ENCODE measurements at places on chromosomes 3 and 15.

DNA sequence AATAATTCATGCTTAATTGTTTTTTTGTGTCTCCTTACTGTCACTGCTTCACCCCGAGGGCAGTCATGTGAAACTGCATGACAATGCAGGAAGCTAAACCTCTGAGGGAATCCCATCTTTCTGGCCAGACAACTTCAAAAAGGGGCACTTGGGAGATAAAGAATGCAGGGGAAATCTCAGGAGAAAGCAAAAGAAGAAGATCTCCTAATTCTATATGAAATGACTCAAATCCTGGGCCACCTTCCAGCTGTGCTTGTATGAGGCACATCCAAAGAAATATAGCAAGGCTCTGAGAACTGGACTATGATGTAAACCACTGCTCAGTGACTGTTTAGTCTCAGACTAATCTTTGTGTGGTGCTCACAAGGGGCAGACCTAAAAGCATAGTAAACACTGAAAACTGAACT, 22.6 kb upstream of the UMPS start:
- no peak for DNase-seq

DNA sequence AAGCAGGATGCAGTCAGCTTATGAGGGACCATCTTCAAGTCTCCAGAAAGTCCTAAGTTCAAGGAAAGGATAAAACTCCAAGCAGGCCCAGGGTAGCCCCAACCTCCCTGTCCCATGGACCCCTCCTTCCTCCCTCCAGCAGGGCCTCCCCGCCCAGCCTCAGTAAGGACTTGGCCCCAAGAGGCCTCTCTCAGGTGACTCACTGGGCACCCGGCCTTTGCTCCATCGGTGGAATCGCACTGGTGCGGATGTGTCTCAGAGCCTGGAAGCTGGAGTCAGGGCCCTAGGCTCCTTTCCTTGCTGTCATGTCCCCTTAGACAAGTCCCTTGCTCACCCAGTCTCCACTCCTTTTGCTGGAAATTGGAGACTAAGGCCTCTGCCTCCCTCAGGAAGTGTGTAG, 114.4 kb upstream of the RNF7 start:
- no peak for DNase-seq

DNA sequence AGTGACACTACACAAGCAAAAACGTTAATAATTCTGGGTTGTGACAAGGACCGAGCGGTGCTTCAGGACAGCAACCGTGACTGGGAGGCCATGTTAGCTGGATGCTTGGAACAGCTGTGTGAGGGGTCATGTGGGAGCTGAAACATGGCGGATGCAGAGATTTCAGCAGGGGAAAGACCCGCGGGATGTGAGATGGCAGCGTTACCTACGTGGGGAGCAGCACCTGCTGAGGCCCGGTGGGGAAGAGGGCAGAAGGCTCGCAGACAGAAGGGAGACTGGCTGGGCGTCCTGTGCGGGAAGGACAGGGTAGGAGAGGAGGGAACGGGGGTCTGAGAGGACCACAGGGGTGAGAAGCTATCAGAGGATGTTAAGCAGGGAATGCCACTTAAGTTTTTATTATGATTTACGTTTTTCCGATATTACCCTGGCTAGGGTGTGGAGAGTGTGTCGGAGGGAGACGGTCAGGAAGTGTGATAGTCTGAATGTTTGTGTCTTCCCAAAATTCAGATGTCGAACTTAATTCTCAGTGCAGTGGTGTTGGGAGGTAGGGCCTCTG, 228.8 kb upstream of the LYSMD4 start:
- DNase-seq: no peak

DNA sequence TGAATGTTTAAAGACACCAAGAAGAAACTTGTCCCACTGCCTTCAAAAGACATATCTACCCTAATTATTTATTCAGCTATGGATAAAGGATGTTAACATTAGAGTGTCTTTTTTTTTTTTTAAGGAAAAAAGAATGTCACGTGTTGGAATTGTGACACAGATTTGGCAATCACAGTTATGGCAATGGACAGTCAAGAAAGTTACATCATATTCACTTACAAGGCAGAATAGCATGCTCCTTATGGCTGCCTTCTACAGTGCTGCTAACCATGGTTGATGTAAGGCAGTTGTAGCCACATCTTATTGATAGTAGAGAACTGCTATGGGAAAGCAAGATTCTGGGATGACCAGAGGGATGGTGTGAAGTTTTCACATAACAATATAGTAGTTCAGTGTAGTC, 128.8 kb upstream of the ZBTB20 start:
- DNase-seq: no peak

GRCh38 chr15:34301058-34301457, 36.5 kb downstream of the SLC12A6 start:
- DNase-seq: no peak

- no peak for DNase-seq
These were observed 91.8 kb upstream of the ETV5 start for GRCh38 chr3:186200726-186201125.

DNA sequence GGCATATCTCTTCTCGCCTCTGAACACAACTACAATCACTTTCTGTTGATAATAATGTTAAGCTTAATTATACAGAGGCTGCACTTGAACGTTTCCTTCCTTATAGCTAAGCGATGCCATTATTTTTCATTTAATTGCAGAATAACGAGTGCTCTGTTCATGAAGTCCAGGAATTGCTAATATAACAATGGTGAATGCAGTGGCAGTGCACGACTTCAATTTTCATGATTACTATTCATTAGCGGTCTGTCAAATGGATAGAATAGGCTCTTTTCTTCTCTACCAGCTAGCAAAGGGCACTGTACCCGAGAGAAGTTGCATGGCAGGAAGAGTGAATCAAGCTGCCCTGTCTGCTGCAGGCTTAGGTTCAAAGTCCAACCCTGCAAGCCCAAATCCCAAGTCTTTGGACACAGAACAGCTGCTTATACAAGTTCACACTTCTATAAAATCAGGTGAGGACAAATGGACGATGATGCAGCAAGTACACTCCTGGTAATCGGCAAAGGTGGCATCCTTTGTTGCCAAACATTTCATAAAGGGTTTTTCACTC, 75.6 kb downstream of the PDZRN3 start:
- no peak for DNase-seq

DNA sequence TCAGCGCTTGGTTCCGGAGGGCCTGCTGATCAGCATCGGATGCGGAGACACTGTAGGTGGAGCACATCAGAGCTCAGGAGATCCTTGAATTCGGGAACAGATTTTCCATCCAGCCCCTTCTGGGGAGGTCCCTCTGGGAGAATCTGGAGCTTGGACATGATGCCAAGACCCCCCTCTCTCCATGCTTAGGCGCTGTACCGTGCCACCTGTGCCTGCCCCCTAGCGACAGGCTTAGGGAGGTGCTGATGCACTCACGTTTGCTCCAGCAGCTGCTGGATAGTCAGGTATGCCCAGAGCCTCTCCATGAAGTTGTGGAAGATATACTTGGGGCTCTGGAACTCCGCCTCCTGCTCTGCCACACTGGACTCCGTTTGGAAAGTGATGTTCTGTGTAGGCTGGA, 9.7 kb downstream of the ITIH4 start:
- DNase-seq: no peak

DNA sequence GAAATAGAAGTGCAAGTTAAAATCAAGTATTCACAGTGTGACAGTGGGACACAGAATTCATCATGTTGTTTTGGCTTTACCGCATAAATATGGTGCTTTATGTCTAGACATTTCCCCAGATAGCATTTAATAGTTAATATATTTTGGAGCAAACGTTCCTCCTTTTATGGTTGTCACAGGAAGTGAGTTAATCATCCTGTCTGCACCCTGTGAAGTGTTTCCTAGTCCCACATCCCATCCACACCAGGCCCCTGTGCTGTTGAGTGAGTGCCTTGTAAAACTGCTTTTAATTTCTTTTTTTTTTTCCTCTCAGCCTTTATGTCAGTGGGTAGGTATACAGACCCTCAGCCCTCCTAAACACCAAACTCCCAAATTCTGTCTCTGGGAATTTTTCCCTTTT, 393.7 kb downstream of the FEZF2 start:
- DNase-seq: no peak

DNA sequence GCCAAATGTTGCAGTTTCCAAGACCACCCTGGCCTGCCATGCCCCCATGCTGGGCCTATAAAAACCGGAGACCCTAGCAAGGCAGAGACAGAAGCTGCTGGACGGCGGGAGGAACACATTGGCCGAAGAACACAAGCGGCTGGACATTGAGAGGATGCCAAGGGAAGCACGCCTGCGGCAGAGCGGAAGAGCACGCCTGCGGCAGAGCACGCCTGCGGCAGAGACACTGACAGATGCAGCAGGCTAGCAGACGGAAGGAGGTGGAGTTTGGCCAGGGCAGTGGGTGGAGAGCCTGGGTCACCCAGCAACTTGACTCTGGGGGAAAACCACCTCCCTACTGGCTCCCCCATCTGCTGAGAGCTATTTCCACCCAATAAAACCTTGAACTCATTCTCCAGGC, 322.3 kb upstream of the TBL1XR1 start:
- DNase-seq: no peak

- DNase-seq: no peak
These were observed 81.2 kb downstream of the FAM43A start for GRCh38 chr3:194766845-194767244.

DNA sequence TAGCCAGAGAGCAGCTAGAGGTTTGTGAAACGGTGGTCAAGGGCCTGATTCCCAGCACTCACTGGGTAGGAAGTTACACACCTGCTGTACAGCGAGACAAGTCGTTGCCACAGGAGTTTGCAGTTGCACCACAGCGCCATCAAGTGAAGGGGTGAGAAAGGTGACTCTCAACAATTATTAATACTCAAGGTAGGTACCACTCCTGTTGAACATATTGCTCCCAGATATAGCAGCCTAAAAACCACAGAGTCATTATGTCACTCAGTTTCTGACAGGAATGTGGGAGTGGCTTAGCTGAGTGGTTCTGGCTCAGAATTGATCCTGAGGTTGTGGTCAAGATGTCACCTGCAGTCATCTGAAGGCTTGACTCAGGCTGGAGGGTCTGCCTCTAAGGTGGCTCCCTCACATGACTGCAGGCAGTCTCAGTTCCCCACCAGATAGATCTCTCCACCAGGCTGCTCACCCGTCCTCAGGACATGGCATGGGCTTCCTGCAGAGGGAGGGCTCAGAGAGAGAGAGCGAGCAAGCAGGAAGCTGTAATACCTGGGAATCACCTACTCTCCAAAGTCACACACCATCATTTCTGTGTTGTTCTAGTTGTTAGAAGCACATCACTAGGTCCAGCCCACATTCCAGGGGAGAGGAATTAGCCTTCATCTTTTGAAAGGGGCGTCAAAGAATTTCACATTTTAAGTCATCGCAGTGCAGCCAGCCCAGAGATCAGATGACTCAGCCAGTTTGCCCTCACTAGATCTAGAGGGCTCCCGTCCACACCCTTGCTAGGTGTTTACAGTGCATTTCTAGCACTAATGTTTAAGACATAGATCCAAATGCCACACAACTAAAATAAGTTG, 17.0 kb upstream of the ANO10 start:
- DNase-seq: no peak

DNA sequence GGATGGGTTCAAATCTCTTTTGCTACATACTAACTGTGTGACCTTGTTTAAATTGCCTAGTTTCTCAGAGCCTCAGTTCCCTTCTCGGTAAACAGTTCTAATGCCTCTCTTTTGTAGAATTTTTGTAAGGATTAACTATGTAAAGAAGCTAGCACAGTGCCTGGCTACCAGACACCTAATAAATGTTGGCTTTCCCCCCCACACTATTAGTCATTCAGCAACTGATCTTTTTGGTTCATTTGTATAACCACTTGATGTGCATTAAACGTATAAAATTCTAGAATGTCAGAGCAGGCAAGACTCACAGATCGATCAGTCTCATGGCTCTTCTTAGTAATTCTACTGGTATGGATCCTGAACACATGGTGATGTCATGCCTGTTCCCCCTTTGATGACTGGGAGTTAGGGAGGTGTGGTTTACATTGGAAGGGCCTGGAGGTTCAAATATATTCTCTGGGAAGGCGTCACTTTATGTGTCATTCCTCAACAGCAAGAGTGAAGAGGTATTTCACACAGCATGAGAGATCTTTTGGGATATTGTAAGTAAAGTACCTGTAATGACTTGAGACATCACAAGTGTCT, 6.5 kb downstream of the TAGLN3 start:
- DNase-seq: no peak

- no peak for DNase-seq
These were observed 479.2 kb downstream of the LPP start for GRCh38 chr3:188633206-188633605.

GRCh38 chr3:135432402-135432801, 533.1 kb upstream of the PPP2R3A start:
- no peak for DNase-seq

GRCh38 chr15:24318981-24319380, 356.6 kb upstream of the NPAP1 start:
- no peak for DNase-seq

- no peak for DNase-seq
These were observed 1.6 kb upstream of the PLD1 start for GRCh38 chr3:171811913-171812335.

- no peak for DNase-seq
These were observed 654.1 kb upstream of the LMCD1 start for GRCh38 chr3:7847521-7847920.

DNA sequence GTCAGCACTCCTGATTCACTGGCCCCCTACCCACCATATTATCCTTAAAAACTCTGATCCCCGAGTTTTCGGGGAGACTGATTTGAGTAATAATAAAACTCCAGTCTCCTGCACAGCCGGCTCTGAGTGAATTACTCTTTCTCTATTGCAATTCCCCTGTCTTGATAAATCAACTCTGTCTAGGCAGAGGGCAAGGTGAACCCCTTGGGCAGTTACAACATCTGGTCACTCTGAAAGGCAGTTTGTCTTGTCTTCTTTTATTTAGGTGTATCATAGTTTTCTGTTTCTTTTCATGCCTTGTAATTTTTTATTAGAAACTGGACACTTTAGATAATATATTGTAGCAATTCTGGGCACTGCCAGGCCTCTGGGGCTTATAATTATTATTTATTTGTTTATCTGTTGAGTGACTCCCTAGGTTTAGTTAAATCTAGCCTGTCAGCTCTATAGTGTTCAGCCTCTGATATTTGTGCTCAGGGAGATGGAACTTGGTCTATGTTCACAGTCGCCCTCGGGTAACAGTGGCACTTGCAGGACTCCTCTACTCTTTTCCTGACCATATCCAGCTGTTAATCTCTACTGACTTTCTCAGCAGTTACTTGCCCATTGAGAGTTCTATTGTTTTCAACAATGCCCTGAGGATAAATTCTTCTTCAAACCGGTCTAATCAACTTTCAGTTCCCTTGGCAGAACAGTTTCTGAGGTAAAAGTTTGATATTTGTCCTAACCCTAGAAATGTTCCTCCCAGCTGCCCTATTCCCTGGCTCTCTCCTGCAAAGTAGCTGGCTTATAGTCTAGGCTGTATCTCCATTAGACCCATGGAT, 15.5 kb upstream of the PLAAT1 start:
- DNase-seq: no peak

GRCh38 chr3:54121414-54122323, 683 bp upstream of the CACNA2D3 start:
- DNase-seq: no peak
